ENCODE measurements at places on chromosomes 11 and 22.

DNA sequence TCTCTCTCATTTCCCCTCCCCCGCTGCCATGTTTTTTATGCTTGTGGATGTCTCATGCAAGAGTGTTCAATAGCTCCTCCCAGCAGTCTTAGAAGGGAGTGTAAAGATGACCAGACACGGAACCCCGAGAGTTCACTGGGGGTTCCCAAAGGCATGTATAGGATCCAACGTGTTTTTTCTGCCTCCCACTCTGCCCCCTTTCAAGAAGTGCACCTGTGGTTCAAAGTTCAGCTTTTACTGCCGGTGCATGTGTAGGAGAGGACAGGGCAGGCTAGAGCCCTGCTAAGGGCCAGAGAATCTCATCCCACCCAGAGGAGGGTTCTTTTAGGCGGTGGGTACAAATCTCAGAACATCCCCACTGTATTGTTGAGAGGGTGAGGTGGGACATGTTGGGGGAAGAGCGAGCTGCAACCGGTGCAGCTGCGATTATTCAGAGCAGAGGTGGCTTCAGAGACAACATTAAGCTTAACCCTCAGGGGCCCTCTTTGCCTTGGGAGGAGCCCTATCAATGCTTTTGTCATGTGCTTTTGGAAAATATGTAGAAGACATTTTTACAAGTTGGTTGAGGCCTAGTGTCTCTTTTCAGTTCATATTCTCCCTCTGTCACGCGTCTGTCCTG lies 14.5 kb downstream of the MIF start:
- DNase-seq = no peak

DNA sequence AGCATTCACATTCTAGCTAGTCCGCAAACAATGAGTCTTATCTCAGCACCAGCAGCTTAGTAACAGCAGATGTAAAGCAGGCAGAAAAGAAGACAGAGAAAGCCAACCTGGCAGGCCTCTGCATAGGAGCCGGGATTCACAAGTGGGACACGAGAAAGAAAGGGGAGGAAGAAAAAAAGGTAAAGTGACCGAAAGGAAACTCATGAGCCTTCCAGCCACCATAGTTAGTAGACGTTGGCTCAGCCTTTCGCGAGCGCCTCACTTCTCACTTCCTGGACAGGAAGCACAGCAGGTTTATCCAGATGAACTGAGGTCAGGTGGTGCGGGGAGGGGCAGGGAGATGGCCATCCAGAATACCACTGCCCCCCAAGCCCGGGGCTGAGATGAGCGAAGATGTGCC lies 19.7 kb upstream of the KAT5 start:
- no peak for DNase-seq

DNA sequence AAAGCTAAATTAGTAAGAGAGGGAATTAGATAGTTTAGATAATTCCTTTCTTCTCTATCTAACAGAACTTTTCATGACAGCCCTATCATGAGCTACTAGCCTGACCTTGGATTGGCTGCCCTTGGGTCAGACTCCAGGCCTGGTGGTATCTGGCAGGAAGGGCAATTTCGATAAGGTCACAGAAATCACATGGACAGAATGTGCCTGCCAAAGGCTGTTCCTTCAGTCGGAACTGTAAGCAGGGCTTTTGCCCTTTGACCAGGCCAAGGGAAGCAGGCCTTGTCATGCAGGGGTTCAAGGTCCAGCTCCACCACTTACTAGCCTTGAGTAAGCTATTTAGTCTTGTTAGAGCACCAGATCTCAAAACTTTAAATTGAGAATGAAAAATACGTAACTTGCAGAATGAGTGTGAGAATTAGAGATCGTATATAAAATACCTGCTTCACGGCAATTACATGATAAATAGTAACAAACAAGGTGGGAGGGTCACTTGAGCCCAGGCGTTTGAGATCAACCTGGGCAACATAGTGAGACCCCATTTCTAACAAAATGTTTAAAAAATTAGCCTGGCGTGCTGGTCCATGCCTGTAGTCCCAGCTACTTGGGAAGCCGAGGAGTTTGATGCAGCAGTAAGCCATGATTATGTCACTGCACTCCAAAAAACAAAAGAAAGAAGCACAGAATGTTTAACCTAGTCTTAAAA lies 60.8 kb upstream of the SC5D start:
- DNase-seq = no peak

GRCh38 chr22:46710806-46711205 lies 27.2 kb downstream of the CERK start:
- DNase-seq = no peak

- DNase-seq = no peak
Observed at GRCh38 chr11:45879803-45880686, 5.4 kb upstream of the MAPK8IP1 start.

- no peak for DNase-seq
Observed at GRCh38 chr11:69439127-69439526, 42.3 kb upstream of the LINC01488 start.

DNA sequence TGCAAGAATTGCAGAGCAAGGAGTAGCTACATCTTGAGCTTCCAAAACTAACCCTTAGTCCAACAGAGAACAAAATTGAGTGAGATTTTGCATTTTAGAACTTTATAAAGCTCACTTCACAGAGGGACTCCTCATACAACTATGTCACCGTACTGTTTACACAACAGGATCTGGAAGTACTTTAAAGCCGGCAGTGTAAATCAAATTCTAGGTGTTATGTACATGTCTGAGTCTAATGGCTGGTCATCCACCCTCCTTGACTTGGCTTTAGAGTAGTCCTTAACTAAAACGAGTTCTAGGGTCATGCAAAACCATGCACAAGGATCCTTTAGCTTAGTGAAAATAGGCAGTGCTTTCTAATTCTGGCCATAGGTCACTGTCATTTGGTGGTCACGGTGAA lies 23.5 kb downstream of the IRAG1 start:
- DNase-seq = no peak

DNA sequence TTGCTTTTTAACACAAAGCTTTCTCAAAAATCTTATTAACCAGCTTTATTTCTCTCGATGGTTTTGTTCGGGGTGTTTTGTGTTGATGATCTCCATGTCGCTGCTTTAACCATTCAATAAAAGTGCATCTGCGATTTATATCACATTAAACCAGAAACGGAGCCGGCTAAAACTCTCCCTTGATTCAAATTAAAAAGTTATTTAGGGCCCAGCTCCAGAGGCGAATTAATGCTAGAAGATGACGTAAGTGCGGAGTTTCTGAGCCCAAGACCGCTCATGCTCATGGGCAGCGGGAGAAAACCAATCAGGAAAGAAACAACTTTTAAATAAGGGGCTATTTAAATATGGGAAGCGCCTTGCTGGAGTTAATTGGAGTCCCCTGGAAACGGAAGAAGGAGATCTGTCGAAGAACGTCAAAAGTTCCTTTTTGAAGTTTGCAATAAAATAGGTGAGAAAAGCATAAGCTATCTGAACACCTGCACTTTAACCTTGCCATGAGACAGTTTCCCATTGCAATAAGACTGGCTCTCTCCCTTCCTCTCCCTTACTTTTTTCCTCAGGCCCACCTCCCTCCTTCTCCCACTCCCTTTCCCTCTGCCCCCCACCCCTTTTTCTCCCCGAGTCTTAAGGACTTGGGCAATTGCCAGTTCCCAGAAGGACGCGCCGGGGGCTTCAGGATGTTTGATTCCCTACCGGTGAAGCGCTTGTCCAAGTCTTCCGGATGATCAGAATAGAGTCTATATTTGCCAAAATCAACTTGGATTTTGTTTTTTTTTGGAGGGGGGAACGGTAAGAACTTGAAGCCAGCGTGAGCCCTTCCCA lies 1.9 kb upstream of the DBX1 start:
- no peak for DNase-seq

GRCh38 chr22:37499027-37499707 lies 13.0 kb upstream of the MFNG start:
- DNase-seq = no peak

GRCh38 chr22:42548597-42549330 lies 5.0 kb upstream of the SERHL2 start:
- DNase-seq = no peak

GRCh38 chr11:76860539-76861475 lies at the start of gene ACER3:
TSS of gene ACER3 (plus strand) at chr11:76860918. CDS start at chr11:76860977, 59 bp downstream.
- DNase-seq = peak; percentile 89

GRCh38 chr22:27892811-27893210 lies 26.2 kb downstream of the PITPNB start:
- no peak for DNase-seq

DNA sequence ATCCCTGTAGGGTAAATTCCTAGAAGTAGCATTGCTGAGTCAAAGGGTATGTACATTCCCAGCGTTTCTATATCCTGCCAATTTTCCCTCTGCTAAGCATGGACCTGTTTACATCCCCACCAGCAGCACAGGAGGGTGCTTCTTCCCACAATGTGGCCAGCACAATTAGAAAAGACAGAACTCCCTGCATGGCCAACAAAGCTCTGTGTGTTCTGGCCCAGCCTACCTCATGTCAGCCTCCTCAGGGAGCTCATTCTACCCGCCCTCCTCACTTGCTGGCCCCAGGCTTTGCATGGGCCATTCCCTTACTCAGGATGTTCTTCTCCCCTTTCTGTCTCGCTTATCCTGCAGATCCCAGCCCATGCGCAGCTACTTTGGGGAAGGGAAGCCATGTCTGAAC lies 186.1 kb downstream of the DSCAML1 start:
- no peak for DNase-seq

GRCh38 chr11:96264364-96264763 lies 78.6 kb downstream of the MAML2 start:
- no peak for DNase-seq

DNA sequence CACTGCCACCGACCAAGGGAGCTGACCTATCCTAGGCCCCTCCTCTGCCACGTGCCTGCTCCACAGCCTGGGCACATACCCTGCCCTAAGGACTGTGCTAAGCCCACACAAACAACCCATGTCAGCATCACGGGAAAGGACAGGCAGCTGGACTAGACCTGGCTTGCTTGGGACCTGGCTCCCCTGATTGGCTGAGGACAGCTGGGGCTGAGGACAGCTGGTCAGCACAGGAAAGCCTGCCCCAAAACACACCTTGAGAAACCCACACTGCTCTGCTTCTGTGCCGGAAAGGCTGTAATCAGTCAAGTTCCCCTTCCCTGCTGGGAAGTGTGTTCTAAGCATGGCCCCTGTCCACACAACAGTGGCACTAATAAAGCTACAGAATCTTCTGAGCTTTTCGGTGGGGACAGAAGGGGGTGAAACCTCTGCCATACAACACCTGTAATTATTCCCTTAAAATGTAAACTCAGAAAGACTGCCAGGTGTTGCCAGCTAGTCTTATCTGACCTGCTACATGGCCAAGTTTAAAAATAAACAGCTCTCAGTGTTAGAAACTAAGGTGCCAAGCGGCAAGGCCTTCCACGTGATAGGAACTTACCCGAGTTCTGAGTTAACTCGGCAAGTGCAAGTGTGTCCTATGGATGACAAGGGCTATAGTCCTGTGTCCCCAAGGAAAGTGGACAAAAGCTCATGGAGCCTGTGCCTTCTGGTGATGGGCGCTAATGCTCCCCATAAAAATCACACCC lies 35.7 kb upstream of the ARFGAP3 start:
- no peak for DNase-seq

DNA sequence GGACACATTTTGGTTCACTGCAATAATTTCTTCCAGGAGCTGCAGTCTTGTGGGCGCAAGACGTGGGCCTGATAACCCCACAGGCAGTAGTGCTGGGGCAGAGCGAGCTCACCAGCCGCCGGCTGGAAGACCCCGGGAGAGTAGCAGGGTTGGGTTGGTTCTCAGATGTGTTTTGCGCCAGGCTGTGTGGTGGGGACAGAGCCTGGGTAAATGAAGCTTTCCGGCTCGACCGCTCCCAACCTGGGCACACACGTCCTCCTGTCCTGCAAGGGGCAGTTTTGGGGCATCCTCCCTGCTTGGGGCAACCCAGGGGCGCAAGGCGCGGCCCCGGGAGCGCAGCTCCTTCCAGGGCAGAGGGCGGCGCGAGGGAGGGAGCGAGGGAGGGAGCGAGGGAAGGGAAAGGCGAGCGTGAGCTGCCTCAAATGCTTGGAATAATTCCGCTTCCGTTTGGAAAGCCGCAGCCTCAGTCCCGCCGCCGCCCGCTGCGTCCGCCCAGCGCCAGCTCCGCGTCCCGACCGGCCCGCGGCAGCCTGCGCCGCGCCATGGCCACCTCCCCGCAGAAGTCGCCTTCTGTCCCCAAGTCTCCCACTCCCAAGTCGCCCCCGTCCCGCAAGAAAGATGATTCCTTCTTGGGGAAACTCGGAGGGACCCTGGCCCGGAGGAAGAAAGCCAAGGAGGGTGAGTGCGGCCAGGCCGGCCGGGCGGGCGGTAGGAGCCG lies at the start of gene PARVA:
TSS of gene PARVA (plus strand) at position 466 of the 718 bp plus-strand sequence. CDS start at position 543, 77 bp downstream.
- DNase-seq = peak; percentile 28

- DNase-seq = no peak
Observed at GRCh38 chr11:11391796-11392463, 38.9 kb upstream of the CSNK2A3 start.

GRCh38 chr11:18849406-18849805 lies 57.8 kb upstream of the PTPN5 start:
- DNase-seq = no peak

DNA sequence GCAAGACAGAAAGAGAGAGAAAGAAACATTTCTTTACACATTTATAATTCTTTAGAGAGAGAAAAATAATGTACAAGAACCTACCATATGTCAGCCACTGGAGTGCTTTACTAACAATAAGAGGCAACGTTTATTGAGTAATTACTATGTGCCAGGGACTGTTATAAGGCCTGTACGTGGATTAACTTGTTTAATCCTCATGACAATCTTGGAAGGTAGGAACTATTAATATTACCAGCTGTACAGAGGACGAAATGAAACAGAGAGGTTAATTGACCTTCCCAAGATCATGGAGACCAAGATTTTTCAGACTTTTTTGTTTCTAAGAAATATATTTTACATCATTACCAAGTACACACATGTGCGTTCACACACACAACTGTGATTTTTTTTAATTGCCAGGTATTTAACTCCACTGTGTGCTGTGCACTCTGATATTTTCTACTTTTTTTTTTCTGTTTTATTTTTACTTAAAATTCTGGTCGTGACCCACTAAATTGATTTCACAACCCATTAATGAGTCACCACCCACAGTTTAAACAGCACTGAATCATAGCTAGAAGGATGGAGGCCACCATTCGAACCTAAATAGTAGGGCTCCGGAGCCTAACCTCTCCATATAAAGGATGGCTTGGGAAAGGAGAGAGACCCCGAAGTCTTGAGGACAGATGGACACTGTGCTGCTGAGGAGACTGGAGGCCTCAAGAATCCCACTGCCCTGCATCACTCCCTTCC lies 21.4 kb downstream of the CREB3L1 start:
- no peak for DNase-seq

DNA sequence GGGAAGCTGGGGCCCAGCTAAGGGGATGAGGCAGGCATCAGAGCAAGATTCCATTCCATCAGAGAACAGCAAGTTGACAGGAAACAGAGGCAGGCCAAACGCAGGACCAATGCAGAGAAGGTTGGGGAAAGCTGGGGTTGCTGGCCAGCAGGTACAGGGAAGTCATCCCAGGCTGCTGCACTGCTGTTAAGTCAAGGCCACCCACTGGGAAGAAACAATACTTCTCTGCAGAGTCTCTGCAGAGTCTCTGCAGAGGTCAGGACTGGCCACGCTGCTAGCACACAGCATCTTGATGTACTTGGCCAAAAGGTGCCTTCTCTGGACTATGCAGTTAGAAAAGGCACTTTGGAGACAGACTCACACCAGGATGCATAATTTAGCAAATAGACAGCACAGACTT lies 68.5 kb upstream of the CSNK2A3 start:
- DNase-seq = no peak

GRCh38 chr11:105592035-105592434 lies 17.8 kb upstream of the GRIA4 start:
- no peak for DNase-seq

- DNase-seq = no peak
Observed at GRCh38 chr11:117337076-117337475, 9.4 kb downstream of the CEP164 start.

GRCh38 chr11:89021339-89021738 lies 44.4 kb downstream of the GRM5 start:
- DNase-seq = no peak

GRCh38 chr22:31954535-31955523 lies 10.5 kb downstream of the YWHAH start:
- DNase-seq = no peak

Data from NCI-H510A (cell line).